ENCODE measurements at places on chromosomes 5 and 9. TPM values are rescaled to one million over a fixed set of nuclear protein-coding genes. Genes with fewer than 3 reads are reported as not detected.

Gene GKAP1
- 0.86 TPM for total RNA-seq

Gene TAF11L3
- total RNA-seq, result not detected

Gene PCDHA12
- not detected for total RNA-seq

Gene FAM153A
- not detected for total RNA-seq

Gene AGPAT2
- 58.8 TPM for total RNA-seq

Gene PRUNE2
- total RNA-seq, result 24.2 TPM

Gene CD72
- total RNA-seq, result 0.47 TPM

Gene TMEM174
- total RNA-seq, result not detected

DNA sequence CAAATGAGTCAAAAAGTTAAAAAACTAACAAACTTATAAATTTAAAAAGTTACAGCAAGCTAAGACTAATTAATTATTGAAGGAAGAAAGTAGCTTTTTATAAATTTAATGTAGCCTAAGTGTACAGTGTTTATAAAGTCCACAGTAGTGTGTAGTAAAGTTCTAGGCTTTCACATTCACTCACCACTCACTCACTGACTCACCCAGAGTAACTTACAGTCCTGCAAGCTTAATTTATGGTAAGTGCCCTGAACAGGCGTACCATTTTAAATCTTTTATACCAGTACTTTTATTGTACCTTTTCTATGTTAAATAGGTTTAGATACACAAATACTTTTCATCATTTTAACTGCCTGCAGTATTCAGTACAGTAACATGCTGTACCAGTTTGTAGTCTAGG is 80.0 kb upstream of the C9orf72 start:
- DNase-seq, result no peak

DNA sequence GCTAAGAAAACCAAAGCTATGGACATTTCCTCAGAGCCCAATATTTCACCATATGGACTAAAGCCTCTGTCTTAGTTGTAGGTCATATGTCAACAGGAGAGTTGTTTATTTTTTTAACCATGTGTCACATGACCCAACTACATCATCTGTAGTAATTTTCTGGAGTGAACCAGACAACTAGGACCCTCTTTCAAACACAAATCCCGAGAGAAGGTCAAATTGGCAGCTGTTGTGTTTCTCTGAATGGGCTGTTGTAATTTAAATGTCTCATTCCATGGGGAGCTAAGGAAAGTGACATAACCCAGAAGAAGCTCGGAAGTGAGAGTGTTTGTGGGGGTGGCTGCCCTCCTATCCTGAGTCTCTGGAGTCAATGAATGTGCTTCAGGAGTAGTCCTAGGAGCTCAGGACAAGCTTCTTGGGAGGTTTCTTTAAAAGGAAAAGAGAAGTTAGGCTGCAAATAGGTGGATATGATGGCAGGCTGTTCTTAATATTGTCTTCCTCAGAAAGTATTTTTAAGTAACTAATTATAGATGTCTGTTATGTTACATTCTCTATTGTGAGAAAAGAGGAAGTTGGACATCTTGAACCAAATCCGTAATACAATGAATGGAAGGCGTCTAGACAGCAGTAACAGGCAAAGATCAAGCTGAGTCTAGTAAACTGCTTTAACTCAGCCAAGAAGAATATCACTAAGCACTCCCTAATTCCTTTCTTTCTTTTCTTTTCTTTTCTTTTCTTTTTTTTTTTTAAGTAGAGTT is 50.1 kb downstream of the TMEM167A start:
- no peak for DNase-seq

DNA sequence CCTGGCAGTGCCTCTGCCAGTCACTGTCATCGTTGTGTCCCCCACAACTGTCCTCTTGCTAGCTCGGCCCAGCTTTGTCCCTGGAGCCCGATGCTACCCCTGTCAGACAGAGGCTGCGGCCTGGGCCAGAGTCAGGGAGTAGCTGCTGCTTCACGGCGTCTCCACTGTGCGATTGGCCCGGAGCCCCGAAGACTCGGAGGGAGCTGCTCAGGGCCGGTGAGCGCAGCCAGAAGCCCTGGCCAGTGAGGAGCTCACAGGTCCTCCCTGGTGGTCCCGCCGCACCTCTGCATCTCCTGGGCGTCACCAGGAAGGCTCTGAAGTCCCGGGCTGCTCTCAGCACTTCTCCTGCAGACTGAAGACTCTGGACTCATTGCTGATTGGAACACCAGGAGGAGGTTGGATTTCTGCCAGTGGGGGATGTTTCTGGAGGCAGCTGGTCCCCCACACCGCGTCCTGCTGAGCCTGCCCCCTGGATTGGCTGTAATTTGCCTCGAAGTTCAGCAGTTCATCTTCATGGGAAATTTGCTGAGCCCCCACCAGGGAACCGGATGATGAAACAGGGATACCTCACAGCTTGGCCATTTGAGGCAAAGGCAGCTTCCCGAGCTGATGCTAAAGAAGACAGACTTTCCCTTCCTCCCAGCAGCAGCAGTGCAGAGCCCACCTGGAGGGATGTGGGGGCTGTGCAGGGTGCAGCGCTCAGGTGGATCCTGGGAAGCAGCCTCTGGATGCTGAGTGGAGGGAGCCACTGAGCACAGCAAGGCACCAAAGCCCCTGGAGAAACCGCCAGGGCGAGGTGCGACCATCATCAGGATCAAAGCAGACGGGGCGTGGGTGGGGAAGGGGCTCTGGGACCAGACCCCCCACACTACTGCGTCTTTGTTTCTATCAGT is 45.6 kb downstream of the USP20 start:
- DNase-seq, result no peak

- no peak for DNase-seq
Observed at GRCh38 chr5:81251922-81252321, 18.8 kb downstream of the CKMT2 start.

- DNase-seq, result no peak
Observed at GRCh38 chr5:10578869-10579268, 15.0 kb downstream of the ANKRD33B start.

- DNase-seq, result peak; percentile 76
Observed at GRCh38 chr9:89153232-89154017, 25.2 kb downstream of the SHC3 start.

GRCh38 chr5:59617186-59617771 is 276.2 kb downstream of the PDE4D start:
- no peak for DNase-seq

GRCh38 chr5:32984851-32985610 is 273.9 kb downstream of the NPR3 start:
- DNase-seq, result no peak

DNA sequence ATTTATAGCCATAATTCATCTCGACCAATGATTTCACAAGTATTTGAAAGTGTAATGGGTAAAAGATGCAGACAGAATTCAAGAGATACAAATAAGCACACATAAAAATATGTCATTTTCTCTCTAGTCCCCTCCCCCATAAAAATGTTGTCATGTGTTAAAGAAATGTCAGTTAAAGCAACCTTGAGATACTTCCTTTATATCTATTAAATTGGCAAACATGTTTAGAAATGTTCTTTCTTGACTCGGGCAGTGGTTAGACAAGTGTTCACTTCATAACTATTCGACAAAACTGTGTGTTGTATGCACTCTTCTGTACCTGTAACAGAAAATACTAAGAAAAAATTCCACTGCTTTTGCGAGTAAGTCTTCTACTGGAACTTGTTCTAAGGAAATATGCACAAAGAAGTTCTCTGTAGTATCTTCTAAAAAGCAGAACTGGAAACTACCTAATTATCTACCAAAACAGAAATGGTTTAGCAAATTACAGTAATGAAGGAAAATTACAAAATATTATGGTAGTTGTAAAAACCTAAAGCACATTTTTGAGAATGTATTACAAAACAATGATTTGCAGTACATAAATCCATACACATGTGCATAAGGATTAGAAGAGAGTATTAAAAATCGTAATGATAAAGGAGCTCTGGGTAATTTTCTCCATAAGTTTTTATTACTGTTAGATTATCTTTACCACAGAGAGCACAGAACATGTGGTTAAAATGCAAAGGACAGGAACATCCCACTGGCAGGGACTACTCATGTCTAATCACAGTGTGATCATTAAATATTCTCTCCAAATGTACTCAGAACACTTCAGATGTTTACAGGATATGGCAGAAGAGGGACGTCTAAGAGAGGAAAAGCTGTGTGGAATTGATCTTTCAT is 35.9 kb downstream of the FBXW2 start:
- no peak for DNase-seq

- DNase-seq, result no peak
Observed at GRCh38 chr5:33319841-33320240, 120.9 kb upstream of the TARS1 start.

DNA sequence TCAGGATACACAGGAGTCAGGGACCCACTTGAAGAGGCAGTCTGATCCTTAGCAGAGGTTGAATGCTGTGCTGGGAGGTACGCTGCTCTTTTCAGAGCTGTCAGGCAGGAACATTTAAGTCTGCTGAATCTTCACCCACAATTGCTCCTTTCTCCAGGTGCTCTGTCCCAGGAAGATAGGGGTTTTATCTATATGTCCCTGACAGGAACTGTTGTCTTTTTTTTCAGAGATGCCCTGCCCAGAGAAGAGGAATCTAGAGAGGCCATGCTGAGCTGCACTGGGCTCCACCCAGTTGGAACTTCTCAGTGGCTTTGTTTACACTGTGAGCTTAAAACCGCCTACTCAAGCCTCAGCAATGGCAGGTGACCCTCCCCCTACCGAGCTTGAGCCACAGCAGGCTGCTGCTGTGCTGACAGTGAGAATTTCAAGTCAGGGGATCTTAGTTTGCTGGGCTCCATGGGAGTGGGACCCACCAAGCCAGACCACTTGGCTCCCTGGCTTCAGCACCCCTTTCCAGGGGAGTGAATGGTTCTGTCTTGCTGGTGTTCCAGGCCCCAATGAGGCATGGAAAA is 169.0 kb downstream of the FBXL17 start:
- DNase-seq, result peak; percentile 44

DNA sequence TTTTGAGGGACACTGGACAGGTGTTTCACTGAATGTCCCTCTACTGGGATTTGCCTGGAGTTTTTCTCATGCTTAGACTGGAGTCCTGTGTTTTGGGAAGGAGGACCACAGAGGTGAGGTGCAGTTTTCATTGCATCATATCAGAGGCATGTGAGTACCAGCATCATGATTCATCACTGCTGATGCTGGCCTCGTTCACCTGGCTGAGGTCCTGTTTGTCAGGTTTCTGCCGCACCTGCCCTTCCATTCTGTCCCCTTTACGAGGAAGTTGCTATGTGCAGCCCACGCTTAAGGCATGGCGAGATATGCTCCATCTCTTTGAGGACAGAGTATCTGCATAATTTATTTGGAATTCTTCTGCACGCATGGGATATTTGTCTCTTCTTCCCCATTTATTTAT is 162.1 kb downstream of the TENT4A start:
- DNase-seq, result no peak

DNA sequence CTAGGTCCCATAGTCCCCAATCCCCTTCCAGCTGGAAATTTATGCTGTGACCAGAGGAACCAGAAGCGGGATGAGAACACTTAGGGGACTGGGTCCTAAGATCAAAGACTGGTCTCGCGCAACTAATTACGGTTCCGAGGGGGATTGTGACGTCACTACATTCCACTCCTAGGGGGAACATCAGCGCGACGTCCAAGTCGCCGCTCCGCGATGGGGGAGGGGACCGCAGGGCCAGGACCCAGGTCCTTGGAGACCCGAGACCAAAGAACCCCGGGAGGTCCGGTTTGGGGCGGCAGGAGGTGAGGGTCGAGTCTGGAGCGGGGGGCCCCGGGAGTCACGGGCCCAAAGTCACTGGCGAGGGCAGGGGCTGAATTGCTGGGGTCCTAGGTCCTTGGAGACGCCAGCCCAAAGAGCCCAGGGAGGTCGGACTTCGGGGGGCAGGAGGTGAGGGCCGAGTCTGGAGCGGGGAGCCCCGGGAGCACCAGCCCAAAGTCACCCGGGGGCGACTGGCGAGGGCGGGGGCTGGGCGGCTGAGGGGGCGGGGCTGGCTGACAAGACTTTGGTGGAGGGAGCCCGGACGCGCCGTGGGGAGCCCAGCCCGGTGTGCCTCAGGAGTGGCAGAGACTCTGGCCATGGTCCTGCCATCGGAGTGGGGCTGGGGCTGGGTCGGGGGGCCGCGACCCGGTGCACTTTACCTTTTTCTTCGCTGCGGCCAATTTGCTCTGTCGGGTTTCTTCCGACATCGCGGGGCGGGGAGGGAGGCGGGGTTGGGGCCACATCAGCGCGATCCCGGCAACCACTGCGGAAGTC is at the start of gene GOLGA2:
TSS of gene GOLGA2 (minus strand) at position 810 of the 810 bp plus-strand sequence. CDS start at position 779, 31 bp downstream.
- DNase-seq, result peak; percentile 19

DNA sequence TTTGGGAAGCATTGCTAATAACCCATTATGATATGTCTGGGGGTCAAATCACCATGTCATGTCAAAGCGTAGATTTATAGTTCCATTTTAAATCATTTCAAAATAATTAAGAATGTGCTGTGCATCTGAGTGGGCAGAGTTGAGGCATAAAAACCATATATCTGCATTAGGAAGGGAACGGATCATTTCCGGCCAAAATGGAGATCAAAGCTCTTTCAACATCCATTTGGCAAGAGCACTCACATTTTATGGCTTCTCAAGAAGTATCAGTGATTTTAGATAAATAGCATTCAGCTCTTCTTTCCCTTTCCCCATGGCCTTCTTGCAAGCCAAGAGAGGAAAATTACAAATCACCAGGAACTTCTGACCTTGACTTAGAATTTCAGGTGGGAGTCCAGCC is 89.9 kb downstream of the HSPA4 start:
- no peak for DNase-seq

- no peak for DNase-seq
Observed at GRCh38 chr5:5367739-5368138, 54.7 kb upstream of the ICE1 start.

GRCh38 chr5:32159328-32160072 is 14.6 kb downstream of the GOLPH3 start:
- DNase-seq, result no peak

DNA sequence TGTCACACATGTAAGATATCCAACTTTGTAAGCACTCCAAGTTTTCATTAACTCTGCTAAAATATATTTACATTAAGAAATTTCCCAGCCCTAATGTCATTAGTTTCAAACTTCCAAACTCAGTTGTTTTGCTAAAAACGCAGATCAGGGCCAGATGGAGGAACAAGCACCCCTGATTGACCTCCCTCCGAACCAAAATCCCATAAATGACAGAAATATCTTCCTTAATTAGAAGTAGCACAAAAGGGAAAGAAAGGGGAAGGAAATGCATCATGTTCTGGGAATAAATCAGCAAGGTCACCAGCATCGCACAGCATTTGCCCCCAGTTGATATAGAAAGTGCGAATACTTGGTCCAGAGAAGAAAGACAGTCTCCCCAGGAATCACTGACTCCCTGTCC is 61.4 kb upstream of the RUFY1 start:
- DNase-seq, result no peak

DNA sequence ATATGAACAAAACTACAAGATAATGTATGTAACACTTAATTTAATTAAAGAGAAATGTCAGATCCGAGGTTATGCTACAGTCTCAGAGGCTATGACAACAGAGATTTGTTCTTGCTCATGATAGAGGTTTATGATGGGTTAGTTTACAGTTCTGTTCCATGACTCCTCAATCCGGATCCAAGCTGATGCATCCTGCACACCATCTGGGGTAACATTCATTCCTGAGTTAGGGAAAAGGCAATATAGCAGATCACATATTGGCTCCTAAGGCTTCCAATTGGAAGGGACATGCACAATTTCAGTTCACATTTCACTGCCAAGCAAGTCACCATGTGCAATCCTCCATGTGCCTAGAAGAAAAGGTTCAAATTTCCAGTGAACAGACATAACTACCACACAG is 40.4 kb downstream of the ABLIM3 start:
- no peak for DNase-seq

GRCh38 chr5:72842816-72843215 is 26.4 kb downstream of the TNPO1 start:
- DNase-seq, result peak; percentile 9

Measured in MG63 (cell line).